ENCODE measurements at places on chromosomes 13 and 19.
A peak's percentile ranks its signal among the peaks of the same experiment; 100 is the strongest.

- DNase-seq = no peak
Measured at GRCh38 chr13:100473501-100474044, 115.0 kb downstream of the GGACT start.

GRCh38 chr13:86878781-86879180, 792.4 kb upstream of the SLITRK5 start:
- no peak for DNase-seq

DNA sequence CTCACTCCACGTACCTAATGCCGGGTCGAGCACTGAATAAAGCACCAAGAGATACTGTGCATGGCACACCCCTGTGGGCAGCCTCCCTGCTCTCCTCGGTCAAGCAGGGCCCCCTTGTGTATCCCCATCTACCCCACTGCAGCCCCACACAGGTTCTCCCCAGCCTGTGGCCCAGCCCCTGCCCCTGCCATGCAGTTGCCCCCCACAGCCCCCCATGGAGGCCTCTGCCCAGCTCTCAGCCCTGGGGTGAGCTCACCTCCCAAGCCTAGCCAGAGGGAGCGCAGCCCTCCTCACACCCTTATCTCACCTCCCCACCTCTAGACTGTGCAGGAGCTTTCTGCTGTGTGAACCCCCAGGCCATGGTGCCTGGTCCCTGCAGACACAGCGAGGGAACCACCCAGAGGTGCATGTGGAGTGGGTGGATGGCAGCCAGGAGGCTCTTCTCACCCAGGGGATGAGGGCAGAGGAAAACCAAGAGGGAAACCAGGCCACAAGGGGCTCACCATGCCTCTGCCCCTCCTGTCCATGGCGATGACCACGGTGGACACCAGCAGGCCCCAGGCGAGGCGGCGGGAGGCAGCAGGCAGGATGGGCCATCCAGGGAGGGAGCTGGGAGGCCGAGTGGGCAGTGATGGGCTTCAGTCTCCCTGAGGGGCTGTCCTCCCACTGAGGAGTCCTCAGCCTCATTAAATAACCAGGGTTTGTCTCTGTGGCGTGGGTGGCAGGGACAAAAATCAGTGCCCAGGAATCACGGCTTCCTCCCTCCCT, 83.2 kb downstream of the ANKRD10 start:
- DNase-seq = no peak

- DNase-seq = no peak
Measured at GRCh38 chr13:27442797-27443196, 7.6 kb downstream of the MTIF3 start.

DNA sequence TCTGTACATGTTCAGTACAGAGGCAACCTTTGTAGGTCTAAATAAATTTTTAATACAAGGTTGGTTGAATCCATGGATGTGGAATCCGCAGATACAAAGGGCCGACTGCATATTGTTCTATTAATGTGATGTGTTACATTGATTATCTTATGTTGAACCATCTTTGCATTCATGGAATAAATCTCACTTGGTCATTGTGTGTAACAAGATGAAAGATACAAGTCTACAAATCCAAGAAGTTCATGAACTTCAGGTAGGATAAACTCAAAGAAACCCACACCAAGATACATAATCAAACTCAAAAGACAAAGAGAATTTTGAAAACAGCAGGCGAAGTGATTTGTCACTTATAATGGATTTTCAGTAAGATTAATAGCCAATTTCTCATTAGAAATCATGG, 8.0 kb upstream of the TFDP1 start:
- no peak for DNase-seq

GRCh38 chr19:11023710-11024109, 62.9 kb downstream of the SMARCA4 start:
- no peak for DNase-seq

- no peak for DNase-seq
Measured at GRCh38 chr13:112891477-112892401, 77.3 kb upstream of the MCF2L start.

- no peak for DNase-seq
Measured at GRCh38 chr13:82720986-82721385, 1161.3 kb downstream of the SLITRK1 start.

- DNase-seq = no peak
Measured at GRCh38 chr13:28579322-28579721, 79.6 kb upstream of the POMP start.

GRCh38 chr13:33016414-33017322, at the start of gene KL:
TSS of gene KL (plus strand) at chr13:33016423. CDS start at chr13:33016441, 18 bp downstream.
- no peak for DNase-seq

GRCh38 chr13:110410936-110411687, 104.0 kb downstream of the COL4A2 start:
- DNase-seq = no peak

GRCh38 chr19:35320065-35320713, 8.8 kb upstream of the CD22 start:
- no peak for DNase-seq

DNA sequence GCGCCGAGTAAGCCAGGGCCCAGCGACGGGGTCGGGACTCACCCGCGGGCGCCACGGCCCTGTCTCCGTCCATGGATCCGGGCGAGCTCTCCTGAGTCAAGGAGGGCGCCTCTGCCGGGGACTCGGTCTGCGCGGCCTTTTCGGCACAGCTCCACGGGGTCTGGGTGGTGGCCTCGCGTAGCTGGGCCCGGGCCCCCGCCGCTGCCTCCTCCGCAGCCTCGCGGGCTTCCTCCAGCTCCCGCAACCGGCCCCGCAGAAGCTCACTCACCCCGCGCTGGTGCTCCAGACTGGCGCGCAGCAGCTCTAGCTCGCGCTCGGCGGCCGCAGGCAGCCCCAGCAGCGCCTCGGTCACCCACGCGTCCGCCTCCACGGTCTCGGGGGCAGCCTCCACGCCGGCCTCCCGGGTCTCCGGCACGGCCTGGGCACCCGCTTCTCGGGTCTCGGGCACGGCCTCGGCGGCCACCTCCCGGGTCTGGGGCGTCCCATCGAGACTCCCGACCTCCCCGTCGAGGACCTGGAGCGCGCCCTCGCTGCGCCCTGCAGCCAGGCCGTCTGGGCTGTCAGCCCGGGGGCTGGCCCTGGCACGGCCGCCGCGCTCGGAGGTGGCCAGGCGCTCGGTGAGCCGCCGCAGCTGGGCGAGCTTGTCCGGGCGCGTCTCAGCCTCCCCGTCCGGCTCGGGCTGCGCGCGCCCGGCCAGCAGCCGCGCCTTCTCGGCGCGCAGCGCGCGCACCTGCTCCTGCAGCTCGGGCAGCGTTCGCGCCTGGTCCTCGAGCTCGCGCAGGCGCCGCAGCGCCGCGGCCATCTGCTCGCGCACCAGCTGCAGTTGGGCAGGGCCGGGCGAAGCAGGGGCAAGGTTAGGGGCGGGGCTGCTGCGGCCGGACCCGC, 8.4 kb downstream of the KANK3 start:
- peak; percentile 86 for DNase-seq

DNA sequence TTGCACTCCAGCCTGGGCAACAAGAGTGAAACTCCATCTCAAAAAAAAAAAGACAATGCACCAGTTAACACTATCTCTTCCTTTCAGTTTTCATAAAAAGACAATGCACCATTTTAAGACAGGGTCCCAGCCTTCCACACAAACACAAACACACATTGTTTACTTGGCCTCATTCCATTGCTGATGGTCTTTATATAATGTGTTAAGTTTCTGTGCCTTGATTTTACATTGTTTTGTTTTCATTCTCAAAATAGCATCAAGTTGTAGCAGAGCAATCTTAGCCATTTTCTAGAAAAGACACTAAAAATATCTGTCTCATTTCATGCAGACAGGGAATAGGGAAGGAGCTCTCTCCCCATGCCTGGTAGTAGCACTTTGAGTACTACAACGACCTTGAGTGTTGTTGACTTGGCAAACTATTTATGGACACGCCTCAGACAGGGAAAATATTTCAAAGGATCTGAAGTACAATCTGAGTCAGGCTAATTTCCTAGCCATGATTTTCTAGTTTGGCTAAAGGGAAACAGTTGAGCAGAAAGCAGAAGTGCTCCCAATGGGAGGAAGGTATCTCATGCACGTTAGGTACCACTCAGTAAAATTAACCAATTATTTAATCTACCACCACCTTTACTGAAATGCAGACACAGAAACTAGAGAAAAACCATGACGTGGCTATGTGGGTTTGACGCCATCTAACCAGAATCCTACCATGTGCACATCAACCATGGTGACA, 120.6 kb downstream of the ABCC4 start:
- no peak for DNase-seq

- DNase-seq = no peak
Measured at GRCh38 chr19:32748497-32748896, 28.9 kb downstream of the TDRD12 start.

- peak; percentile 39 for DNase-seq
Measured at GRCh38 chr13:27353166-27353583, 71.2 kb upstream of the GTF3A start.

DNA sequence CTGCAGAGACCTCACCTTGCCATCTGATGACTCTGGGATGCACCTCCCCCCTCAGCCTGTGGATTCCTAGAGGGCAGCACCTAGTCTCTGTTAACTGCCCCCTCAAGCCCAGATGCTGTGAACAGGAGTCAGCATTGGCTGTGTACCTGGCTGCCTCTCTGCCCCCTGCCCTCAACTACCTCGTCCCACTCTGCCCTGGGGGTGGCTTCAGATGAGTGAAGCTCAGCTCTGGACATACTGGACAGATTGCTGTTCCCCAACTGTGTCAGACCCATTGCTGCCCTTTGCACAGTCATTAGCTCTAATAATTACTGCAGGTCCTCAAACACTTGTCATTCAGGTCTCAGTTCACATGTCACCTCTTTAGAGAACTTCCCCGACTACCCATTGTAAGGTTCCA, 182.1 kb upstream of the TSHZ3 start:
- DNase-seq = no peak

DNA sequence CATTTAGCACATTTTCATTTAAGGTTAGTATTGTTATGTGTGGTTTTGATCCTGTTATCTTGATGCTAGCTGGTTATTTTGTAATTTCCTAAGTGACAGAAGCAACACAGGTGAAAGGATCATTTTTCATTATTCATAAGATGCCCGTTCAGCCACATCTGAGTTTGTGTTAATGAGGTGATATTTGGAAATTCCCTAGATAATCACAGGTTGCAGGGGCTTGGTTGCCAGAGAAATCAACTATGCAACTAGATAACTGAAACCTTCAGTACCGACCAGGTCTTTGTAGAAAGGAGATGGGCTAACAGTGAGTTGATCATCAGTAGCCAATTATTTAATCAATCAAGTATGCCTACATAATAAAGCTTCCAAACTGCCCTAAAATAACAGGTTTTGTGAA, 121.3 kb upstream of the UFM1 start:
- no peak for DNase-seq

DNA sequence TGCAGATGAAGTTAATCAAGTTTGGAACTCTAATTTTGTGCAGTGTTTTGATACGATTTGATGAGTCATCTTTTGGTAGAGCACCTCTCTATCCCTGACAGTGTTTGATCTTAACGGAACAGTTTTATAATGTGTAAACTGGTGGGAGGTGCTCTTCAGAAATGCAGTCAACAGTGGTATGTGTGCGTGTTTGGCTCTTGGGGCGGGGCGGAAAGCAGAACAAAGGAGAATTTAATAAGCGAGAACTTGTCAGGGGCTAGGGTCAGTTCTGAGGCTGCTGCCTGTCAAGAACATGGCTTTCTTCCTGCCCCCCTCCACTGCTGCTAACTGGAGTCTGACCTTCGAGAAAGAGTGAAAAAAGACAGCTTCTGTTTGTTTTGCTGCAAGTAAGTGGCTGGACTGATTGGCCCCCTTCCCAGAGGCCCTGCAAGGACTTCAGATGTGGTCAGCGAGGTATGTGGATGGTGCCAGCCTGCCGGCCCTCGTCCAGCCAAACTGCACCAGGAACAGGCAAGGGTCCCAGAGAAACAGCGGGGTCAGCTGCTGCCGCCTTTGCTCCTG, 40.8 kb downstream of the BBC3 start:
- DNase-seq = peak; percentile 58

- DNase-seq = no peak
Measured at GRCh38 chr19:47797996-47798903, 6.1 kb downstream of the TPRX1 start.

DNA sequence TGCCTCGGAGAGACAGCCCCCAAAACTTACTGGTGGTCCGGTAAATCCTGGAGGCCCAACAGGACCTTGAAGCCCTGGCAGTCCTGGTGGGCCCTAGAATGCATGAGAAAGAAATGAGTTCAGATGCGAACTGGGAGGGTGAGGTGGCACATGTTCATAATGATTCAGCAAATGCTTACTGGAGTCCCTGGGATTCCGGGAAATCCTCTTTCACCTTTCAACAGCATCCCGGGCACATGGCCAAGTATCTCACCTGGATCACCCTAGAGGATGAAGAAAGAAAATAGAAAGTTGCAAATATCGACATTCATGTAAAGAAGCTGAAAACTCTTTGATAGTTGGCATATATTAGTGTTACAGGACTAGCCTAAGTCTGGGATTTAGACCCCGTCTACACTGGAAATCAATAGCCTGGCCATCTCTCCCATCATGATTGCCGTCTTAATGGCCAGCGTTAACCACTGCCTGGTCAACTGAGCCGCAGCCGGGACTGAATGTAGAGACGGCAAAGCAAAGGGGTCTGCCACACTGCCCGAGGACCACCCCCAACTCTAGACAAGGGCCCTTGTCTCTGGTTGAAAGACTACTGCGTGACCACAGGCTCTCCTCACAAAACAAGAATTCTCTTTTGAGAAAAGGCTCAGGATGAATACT, 96.9 kb downstream of the COL4A1 start:
- no peak for DNase-seq

GRCh38 chr19:19531951-19532805, 3.5 kb downstream of the YJEFN3 start:
- DNase-seq = peak; percentile 18

- DNase-seq = no peak
Measured at GRCh38 chr13:66840621-66841020, 389.5 kb downstream of the PCDH9 start.

DNA sequence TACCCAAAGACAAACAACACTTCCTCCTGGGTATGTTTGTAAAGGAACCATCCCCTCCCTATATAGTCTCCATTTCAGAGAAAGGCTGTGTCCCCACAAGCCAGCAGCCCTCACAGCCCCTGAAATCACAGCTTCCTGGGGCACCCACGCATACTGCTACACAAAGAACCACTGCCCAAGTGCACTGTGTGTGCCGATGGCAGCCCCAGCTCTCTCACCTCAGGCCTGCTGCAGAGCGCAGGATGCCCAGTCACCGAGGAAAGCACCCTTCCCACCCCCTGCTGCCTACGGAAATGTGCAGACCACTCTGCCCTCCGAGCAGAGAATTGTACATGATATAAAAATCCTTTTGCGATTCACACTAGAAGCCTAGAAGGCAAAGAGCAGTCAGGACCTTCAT, 39.4 kb downstream of the SOHLH2 start:
- no peak for DNase-seq

DNA sequence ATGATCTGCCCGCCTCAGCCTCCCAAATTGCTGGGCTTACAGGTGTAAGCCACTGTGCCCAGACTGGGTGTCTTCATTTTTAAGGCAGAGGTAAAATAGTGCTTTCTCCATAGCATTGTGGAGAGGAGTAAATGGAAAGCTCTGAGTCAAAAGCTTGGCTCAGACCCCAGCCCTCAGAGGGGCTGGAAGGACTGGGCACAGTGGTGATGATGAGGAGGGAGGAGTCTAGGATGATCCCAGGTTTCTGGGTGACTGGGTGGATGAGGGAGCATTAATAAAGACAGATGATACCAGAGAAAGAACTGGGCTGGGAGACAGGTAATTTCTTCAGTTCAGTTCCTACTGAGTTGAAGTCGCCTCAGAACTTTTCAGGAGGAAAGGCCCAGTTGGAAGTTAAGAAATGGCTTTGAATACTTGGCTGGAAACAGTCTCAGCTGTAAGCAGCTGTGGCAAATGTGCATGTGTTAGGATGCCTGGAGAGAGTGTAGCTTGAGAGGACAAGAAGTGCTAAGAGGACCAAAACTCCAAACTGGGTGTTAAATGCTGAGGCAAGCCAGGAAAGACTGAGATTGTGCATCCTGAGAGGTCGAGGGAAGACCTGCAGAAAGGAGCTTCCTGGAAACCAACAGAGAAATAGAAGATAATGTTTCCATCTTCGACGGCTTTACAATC, 37.1 kb upstream of the MEDAG start:
- no peak for DNase-seq
